ENCODE measurements at places on chromosomes 12 and 14. TPM values are rescaled to one million over a fixed set of nuclear protein-coding genes. Genes with fewer than 3 reads are reported as not detected.
A peak's percentile ranks its signal among the peaks of the same experiment; 100 is the strongest.

DNA sequence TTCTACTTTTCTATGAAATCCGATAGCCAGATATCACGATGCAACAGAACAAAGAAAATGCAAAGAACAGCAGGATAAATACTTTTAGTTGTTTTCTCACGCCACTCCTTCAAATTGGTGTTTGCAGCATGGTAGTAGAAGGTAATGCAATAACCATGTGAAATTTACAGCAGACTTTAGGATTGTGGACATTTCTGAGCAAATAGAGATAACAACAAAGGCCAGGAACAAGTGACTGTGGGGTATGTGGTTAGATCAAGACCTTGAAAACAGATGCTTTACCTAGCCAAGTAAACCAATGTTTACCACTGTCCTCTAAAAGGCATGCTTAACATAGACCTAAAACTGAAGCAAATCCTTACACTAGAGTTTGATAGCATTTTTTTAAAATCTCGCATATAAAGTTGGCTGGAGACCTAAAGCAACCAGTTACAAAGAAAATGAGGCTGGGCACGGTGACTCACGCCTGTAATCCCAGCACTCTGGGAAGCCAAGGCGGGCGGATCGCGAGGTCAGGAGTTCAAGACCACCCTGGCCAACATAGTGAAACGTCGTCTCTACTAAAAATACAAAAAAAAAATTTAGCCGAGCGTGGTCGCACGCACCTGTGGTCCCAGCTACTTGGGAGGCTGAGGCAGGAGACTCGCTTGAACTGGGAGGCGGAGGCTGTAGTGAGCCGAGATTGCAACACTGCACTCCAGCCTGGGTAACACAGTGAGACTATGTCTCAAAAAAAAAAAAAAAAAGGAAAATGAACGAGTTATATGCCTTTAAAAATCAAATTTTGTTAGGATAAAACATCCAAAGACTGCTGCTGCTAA lies 123.2 kb upstream of the FOXN3 start:
- no peak for DNase-seq

- no peak for DNase-seq
Measured at GRCh38 chr12:93092649-93092945, 163.5 kb upstream of the EEA1 start.

GRCh38 chr12:6140651-6141447 lies 16.4 kb upstream of the VWF start:
- peak; percentile 54 for DNase-seq

GRCh38 chr12:90653040-90653439 lies 301.9 kb downstream of the CCER1 start:
- DNase-seq: no peak

DNA sequence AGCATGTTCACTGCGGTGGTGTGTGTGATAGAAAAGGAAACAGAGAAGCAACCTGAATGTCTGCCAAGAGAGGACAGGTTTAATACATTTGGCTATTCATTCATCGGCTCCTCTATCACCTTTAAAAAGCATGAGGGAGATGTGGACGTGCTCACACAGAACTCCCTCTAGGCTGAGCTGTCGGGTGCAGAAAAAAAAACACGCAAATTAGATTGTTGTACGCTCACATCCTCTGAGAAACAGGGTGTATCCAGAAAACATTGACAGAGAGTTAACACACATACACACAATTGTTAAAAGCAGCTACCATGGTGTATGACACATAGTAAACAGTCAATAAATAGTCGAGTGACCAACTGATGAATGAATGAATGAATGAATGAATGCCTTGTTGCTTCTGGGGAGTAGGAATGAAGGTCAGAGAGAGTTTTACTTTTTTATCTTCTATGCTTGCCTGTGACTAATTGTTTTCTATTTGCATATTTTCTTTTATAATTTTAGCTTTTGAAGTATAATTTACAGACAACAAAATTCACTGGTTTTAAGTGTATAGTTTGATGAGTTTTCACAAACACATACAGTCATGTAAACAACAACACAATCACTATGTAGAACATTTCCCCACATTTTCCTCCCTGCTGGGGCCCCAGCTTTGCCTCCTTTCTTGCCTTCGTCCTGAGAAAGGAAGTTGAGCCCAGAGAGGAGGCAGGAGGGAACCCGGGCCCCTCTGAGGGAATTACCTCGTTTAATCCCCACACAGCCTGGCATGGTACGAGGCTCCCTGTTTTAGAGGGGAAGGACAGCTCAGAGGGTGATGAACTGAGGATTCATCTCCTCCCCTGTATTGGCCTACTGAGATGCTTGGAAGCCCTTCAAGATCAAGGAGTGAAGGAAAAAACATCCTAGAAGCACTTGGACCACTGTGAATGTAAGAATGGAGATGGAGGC lies 19.7 kb upstream of the FAM222A start:
- no peak for DNase-seq

- no peak for DNase-seq
Measured at GRCh38 chr12:128091951-128092382, 175.0 kb upstream of the TMEM132C start.

Gene TMEM253
- not detected for total RNA-seq
